ENCODE measurements at places on chromosomes 1 and 21.

DNA sequence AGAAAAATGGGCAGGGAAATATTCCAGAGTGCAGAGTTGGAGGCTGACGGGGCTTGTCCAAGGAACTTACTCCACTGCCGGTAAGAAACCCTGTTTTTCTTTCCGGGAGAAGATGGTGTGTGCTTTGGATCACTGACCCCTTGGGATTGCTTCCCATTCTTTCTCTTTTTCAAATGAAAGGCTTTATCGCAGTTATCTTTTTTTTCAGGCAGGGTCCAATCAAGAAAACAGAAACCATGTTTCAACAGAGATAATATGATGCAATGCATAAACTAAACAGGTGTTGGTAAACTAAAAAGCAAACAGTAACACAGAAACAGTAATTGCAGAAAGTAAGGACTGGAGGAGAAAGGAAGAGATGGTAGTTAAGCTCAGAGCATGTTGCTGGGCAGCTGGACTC is 145.1 kb downstream of the LYPLAL1 start:
- DNase-seq = no peak

DNA sequence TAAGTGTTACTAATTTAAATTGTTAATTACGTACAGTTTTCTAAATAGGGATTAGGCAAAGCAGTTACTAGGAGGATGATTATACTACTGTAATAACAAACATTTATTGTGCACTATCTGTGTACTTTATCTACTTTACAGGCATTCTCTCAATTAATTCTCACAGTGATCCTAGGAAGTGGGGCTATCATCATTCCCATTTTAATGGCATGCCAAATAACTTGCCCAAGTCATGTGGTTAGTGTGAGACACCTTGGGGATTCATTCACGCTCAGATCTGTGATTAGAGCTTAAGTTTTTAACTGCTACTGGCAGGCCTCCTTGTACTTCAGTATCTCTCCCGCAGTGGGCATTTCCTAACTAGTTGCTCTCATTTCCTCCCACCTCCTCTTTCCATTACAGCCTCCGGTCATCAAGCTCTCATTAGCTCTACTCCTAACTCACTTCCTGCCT is 11.5 kb downstream of the PHLDA3 start:
- no peak for DNase-seq

DNA sequence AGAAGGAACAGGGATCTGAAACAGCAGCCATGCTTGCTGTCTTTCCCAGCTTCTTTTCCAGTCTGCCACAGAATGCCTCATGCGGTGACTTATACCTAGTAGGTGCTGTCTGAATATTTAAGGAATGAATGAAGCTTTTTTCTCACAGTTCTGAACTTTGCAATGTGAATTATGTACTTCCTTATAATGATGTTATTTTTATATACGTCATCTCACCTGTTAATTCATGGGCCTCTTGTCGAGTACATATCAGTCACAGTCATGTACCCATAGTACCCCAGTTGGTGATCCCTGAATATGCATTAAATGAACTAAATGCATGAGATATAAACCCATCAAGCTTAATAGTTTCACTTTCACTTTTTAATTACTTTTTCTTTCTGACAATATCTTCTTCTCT is 132.7 kb downstream of the NTNG1 start:
- DNase-seq = no peak

GRCh38 chr1:58983162-58983561 is 199.3 kb upstream of the JUN start:
- no peak for DNase-seq

GRCh38 chr1:27285274-27285660 is 36.7 kb upstream of the TMEM222 start:
- DNase-seq = no peak

GRCh38 chr21:37172646-37173045 is 94.5 kb downstream of the VPS26C start:
- no peak for DNase-seq

- no peak for DNase-seq
Observed at GRCh38 chr1:67880056-67880601, 46.9 kb upstream of the GNG12 start.

GRCh38 chr1:30232288-30232899 is 491.0 kb downstream of the MATN1 start:
- peak; percentile 11 for DNase-seq

DNA sequence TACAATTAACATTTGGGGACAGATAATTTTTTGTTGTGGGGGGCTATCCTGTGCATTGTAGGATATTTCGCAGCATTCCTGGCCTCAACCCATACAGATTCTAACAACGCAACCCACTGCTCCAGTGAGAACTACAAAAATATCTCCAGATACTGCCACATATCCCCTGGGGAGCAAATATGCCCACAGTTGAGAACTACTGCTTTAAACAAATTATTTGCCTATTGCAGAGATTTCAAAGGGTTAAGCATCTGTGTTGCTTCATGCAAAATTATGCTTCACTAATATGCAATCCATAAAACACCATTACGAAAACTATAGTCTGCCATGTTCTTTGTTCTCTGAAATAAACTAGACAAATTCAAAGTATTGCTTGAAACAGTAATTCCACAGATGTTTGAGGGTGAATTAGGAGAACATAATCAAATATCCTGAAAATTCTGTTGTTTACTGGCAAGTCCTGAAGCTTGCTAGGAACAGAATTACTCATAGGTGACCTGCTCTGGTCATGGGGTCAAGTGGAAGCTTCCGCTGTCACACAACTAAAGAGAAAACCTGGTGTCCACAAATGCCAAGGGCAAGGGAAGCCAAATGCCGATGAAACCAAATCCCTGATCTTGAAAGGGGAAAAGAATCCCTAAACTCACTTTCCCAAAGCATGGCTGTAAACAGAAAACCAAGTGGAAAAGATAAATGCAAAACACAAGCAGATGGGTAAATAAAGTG is 149.4 kb downstream of the RERE start:
- DNase-seq = no peak

DNA sequence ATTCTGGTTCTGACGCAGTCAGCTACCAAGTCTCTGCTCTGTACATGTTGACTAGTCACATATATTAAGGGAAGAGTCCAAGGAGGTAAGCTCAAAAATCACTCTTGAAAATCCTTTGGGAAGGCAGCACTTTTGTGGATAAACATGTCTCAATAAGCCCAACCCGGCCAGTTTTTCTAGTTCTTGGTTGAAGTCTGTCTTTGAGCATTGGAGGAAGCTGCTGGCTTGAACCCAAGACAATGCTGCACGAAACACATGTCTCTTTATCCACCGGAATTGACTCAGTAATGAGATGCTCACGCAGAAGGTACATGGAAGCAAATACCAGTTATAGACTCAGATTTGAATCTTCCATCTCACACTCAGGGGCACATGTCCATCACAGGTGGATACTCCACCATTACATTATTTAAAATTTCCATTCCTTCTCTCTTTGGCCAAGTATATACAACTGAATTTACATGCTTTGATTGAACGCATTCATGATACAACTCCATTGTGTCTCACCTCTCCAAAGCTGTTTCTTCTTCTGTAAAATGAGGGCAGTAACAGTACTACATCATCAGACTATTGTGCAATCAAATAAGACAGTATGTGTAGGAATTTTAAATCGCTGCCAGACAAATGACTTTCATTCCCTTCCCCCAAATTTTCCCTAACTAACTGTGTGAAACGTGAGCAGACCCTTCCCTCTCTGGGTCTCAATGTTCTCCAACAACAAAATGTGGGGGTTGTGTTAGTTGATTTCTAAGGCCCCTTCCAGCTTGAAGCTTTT is 9.6 kb upstream of the GUCA2A start:
- no peak for DNase-seq

DNA sequence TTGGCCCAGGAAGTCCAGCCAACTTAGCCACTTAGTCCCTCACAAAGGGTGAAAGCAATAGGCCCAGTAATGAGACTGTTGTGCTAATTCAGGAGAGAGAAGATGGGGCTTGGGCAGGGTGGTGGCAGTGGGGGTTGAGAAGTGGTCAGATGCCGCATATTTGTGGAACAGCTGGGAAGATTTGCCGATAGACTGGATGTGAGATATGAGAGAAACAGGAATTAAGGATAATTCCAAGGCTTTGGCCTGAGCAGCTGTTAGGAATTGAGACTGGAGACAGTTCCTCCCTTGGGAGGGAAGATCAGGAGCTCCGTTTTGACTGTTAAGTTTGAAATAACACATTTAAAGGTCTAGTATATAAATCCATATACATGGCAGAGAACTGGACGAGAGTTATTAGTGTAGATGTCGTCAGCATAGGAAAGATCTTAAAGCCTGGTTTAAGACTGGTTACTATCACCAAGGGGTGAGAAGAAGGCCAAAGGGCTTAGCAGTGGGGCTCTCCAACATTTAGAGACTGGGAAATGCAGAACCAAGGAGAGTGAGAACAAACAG is 323.7 kb upstream of the FAM78B start:
- no peak for DNase-seq

- DNase-seq = no peak
Observed at GRCh38 chr21:42147386-42148020, 71.4 kb upstream of the ABCG1 start.

GRCh38 chr1:113283914-113284313 is 106.4 kb upstream of the MAGI3 start:
- no peak for DNase-seq

DNA sequence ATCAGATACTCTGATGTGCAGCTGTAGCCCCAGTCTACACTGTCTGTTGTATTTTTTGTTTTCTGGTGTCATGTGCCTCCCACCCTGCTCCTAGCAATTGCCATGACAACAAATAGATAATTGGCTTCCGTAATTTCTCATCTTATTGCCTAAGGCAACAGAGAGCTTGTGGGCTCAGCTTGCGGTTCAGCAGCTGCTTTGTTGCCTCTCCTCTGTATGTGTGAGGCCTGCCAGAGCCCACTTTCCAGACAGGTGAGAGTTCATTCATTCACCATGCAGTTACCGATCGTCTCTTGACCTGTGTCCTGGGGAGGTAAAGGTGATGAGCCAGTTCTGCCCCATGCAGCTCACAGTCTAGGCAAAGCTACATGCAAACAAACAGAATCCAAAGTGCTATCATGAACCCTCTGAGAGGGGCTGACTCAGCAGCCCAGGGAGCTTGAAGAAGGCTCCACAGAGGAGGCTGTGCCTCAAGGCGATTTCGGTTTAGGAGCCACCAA is 11.9 kb downstream of the LGALS8 start:
- no peak for DNase-seq

- no peak for DNase-seq
Observed at GRCh38 chr1:101431956-101432510, 195.2 kb downstream of the S1PR1 start.

DNA sequence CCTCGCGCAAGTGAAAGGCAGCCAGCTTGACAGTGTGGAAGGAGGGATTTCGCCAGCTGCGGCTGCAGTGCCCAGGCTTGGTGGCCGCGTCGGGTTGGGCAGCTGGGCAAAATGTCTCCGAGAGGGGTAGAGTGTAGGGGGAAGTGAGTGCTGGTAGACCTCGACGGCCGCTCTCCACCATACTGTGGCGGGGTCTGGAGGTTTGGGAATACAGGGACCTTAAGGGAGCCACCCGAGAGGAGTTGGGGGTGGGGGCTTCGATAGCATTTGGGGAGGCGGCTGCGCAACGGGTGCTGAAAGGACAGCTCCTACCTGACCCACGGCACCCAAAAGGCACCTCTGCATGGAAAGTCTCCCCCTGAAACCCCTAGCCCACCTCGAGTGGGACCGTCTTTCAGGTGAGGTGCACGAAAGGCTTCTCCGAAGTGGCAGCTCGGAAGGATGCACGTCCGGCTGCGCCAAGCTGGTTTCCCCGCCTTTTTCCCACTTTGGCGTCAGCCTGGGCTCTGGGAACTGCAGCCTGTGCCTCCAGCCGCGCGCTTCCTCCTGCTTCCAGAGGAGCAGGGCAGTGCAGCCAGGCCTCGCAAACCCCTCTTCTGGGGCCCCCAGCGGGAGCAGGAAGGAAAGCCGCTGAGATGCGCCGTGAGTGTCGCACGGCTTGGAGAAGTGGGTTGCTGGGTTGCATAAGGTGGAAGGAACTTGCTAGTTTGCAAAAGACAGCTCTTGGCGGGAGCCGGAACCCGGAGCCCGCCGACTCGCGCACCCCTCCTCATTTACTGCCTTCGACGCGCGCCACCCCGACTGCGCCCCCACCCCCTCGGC is 531 bp upstream of the HMGN2 start:
- DNase-seq = peak; percentile 95

- no peak for DNase-seq
Observed at GRCh38 chr21:41500931-41501381, 7.0 kb downstream of the TMPRSS2 start.

DNA sequence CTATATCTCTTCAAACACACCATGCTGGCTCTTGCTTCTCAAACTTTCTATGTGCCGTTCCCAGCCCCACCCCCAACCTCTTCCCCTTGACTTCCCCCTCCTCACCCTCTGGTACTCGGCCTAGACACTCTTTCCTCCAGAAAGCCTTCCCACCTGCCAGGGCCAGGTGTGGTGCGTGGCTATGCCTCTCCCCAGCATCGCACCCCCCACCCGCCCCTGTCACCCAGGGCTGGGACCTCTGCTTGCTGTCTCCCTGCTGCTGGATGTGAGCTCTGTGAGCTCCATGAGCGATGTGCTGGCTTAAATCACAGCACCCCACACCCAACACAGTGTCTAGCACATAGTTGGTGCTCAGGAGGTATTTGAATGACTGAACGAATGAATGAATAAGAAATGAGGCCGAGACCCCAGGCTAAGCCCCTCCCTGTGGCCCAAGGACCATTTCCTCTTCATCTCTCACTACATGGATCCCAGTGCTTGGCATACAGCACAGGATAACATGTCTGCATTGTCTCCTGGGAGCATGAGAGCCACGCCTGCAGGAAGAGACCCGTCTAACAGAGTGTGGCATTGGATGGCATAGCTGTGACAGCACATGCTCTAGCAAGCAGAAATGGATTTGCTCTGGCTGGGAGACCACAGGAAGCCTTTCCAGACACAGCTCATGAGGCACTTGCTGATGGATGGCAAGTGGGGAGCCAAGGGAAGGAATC is 19.7 kb downstream of the TNNT2 start:
- no peak for DNase-seq

GRCh38 chr21:33123374-33124123 is 53.6 kb downstream of the OLIG1 start:
- DNase-seq = peak; percentile 38

DNA sequence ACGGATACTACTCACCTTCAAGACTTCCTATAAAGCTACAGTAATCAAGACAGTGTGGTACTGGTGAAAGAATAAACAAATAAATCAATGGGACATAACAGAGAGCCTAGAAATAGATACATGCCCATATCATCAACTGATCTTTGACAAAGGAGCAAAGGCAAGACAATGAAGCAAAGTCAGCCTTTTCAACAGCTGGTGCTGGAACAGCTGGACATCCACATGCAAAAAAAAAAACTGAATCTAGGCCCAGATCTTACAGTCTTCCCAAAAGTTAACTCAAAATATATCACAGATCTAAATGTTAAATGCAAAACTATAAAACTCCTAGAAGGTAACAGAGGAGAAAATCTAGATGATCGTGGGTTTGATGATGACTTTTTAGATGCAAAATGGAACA is 170.3 kb downstream of the MIS18A start:
- no peak for DNase-seq

DNA sequence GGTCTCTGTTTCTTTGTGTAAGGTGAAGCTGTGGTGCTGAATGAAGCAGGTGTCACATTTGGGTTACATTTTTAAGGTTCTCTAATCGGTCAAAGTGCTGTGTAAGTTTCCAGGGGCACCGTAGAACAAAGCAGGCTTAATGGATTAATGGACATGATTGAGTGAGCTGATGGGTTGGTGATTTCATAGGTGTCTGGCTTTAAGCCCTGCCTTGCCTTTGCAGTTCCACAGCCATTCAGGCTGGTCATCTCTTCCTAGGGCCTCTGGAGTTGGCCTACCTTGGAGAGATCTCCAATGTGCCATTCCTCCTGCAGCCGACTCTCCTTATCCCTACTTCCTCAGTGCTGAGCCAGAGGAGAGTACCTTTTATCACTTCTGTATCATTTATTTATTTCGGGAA is 15.2 kb downstream of the GALNT2 start:
- DNase-seq = no peak

- peak; percentile 46 for DNase-seq
Observed at GRCh38 chr1:8314346-8315280, 3.3 kb upstream of the SLC45A1 start.
